Nucleus accumbens (tissue), 56 donors: ENCODE measurements at places on chromosomes 4 and X.

DNA sequence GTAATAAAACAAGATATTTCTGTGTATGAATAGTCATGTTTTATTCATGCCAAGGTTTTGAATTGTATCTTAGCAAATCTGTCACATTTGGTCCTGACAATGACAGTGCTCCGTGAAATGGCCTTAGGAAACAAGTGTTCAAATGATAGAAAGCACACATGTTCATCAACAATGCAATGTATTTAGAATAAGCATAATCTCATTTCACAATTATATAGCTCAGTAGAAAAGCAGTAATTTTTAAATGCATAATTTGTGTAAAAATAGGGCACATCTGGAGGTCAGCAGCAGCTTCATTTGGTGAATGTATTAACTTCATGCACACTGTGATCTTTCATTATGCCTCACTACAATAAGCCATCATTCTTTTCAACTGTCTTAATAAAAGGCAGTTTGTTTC lies 380.4 kb downstream of the GPM6A start:
- DNase-seq: no peak

- DNase-seq: no peak
Observed at GRCh38 chr4:17664755-17665154, 50.3 kb downstream of the MED28 start.

DNA sequence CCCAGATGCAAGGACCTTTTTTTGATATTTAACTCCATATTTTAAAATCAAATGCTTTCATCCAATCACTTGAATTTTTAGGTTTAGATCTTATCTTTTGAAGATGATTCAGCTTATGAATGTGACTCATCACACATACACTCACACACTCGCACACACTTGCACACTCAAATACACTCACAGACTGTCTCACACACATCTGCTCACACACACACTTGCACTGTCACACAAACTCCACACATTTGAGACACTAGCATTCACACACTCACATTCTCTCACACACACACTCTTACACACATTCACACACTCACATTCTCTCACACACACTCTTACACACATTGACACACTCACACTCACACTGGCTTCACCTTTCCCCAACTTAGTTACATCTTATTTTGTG lies 37.8 kb downstream of the MAGEA1 start:
- no peak for DNase-seq

DNA sequence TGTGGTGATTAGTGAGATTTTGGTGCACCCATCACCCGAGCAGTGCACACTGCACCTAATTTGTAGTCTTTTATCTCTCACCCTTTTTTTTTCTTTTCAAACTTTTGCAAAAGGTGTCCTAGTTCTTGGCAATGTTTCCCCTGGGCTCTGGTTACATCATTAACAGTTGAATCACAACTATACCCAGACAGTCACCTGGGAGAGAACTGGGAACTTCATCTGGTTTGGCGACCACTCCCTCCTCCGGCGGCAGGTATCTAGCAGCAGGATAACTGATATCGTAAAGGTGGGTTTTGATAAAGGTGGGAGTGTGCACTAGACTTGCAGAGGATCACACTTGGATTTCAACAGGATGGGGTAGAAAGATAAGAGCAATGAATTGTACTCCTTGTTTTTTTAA lies 140.5 kb downstream of the CHIC2 start:
- DNase-seq: no peak

DNA sequence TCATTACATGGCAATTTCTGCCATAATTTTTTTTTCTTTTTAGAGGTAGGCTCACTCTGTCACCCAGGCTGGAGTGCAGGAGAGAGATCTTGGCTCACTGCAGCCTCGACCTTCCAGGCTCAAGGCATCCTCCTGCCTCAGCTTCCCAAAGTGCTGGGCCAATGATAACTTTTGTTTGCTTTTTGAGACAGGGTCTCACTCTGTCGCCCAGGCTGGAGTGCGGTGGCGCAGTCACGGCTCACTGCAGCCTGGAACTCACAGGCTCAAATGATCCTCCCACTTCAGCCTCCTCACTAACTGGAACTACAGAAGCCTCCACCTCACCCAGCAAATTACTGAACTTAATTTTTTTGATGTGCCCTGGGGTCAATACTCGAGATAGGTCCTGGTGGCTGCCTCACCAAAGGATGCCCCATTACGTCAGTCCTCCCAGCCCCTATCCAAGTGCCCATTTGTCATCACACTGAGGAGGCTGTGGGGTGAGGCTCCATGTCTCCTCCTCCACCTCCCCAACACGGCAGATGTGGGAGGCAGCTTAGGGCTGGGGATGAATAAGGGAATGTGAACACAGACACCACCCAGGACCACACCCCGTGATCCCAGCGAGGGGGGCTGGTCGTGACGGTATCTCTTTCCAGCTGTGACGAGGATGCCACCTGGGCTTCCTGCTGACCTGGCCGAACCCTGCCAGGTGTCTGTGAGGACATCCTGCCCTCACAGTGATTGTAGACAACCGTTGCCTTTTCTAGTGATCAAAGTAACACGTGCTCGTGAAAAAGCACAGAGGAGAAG lies 12.4 kb upstream of the NKX1-1 start:
- no peak for DNase-seq

DNA sequence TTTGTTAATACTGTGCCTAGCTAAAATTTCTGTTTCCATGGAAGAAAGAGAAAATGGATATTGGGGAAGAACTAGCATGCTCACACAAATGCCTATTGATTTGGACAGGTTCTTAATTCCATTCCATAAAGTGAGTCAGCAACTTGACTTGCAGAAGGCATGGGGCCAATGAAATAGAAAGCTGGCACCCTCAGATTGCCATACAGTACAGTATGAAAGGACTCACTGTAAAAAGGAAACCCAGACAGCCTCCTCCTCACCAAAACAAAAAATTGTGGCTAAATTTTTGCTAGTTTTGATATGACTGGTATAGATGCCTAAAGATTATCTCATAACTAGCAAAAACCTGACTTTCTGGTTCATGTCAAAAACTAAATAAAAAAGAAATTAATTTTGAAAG lies 11.2 kb upstream of the TAB3 start:
- DNase-seq: no peak

- no peak for DNase-seq
Observed at GRCh38 chr4:104413487-104413886, 81.2 kb downstream of the CXXC4 start.

DNA sequence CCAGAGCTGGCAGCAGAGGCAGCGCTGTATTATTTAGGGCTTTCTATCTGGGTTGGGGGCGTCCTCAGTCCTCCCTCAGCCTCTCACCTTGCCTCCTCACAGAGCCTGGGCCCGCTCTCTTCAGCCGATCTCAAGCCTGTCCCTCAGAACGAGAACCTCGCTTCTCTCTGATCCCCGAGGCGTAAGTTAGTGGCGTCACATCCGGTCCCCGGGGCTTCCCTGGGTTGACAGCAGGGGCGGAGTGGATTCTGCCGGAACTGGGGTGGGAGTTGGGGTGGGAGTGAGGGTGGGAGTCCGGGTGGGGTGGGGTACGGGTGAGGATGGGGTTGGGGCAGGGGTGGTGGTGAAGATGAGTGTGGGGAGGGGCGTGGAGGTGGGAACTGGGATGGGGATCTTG lies at the start of gene MAGEA10:
Gene MAGEA10, minus strand, starts transcription at position 190 of the 397 bp plus-strand sequence. CDS start 2,957 bp downstream, outside the sequence.
- no peak for DNase-seq

GRCh38 chr4:120847019-120847582 lies 75.4 kb downstream of the PRDM5 start:
- DNase-seq: no peak

GRCh38 chr4:40576651-40577480 lies 52.8 kb downstream of the RBM47 start:
- DNase-seq: no peak

- DNase-seq: no peak
Observed at GRCh38 chr4:120718979-120719566, 203.5 kb downstream of the PRDM5 start.

GRCh38 chrX:63746278-63746677 lies 38.7 kb downstream of the ARHGEF9 start:
- DNase-seq: no peak

GRCh38 chr4:181138116-181138515 lies 1105.1 kb upstream of the TENM3 start:
- no peak for DNase-seq

- DNase-seq: no peak
Observed at GRCh38 chrX:131366407-131366806, 77.3 kb upstream of the IGSF1 start.

DNA sequence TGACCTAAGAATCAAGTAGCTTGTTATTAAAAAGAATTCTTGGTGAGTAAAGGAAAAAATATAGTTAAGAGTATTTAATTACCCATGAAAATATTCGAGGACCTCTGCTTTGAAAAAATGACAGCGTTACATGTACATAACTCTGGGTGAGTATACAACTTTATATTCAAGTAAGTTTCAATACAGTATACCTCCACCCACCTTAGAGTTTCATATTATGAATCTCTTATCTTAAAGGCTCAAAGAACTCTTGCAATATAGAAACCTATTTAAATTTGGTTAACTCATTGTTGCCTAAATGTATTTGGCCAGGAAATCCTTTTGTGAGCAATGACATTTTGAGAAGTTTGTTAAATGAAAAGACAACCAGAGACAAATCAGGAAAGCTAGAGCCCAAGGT lies 138.2 kb downstream of the QDPR start:
- no peak for DNase-seq

DNA sequence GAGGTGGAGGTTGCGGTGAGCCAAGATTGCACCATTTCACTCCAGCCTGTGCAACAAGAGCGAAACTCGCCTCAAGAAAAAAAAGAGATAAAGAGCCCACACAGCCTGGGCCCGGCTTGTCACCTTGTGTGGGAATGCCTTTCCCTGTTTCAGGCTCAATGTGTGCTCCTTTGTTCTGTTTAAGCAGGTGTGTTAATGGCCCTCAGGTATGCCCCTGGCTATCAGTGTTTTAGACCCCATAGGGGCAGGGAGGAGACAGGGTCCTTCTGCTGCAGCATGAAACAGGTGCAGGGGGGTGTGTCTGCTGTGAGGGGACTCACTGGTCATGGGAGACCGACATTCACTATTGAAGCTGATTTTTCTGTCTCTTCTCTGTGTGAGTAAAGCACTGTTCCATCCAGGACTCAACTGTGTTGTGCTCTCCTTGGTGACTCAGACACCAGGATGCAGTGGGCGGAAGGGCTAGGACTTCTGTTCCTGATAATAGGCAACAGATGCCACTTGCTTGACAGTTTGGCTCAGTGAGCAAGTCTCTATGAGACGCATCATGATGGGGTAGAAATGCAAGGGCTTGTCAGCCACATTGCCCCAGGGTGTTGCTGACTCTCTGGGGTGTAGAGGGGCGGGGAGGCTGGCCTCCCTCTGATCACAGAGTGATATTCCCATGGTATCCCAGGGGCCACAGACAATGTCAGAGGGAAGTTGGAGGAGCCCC lies 15.6 kb upstream of the LAP3 start:
- no peak for DNase-seq

- no peak for DNase-seq
Observed at GRCh38 chrX:99371976-99372595, 1038.0 kb downstream of the PCDH19 start.

DNA sequence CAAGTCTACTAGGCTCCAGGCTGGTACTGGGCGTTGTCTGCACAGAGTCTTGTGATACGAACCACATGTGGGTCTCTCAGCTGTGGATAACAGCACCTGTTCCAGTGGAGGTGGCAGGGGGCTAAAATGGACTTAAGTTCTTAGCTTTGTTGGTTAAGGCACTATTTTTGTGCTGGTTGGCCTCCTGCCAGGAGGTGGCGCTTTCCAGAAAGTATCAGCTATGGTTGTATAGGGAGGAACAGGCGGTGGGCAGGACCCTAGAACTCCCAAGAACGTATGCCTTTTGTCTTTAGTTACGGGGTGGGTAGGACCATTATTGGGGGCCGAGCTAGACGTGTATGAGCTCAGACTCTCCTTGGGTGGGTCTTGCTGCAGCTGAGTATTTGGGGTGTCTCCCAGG lies 1138.4 kb downstream of the PCDH19 start:
- DNase-seq: no peak

GRCh38 chr4:52421811-52422213 lies 237.3 kb downstream of the USP46 start:
- no peak for DNase-seq

DNA sequence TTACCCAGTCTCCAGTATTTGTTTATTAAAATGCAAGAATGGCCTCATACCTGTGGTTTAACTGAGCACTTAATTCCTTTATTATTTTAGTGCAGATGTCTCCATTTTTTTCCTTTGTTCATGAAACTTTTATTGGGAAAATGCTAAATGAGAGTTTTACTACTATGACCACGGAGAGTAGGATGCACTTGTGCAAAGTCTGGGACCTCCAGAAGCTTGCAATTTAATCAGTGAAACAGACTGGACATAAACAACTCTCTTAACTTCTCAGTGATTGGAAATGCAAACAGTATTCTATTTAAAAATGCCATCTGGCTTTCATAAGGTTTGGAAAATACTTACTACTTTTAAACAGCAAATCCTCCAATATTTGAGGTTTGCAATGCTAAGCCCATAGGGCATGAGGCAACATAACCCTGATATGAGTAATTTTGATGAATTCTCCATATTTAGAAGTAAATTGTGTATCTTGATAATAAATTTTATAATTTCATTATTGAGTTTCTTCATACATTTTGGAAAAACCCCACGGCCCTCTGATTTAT lies 718.7 kb upstream of the MAGEB2 start:
- DNase-seq: no peak

DNA sequence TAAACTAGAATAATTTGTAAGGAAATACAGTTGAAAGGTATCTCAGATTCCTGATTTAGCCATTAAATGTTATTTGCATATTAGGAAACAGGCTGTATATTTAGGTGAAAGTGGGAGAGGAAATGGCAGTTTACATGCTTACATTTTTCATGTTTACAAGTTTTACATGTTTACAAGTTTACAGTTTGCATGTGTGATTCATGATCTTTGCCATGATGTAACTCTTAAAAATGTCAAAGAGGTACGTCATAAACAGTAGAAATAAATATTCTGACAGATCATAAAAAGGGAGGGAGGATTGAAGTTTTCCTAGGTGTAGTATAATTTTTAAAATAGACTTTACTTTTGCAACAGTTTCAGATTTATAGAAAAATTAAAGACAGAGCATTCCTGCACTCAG lies 45.7 kb downstream of the KDM6A start:
- no peak for DNase-seq

GRCh38 chrX:40147126-40147952 lies 49.6 kb upstream of the BCOR start:
- DNase-seq: no peak

GRCh38 chr4:124427095-124427767 lies 285.3 kb downstream of the ANKRD50 start:
- no peak for DNase-seq

- DNase-seq: no peak
Observed at GRCh38 chr4:147689067-147689466, 5.1 kb upstream of the PRMT9 start.

- no peak for DNase-seq
Observed at GRCh38 chr4:94598758-94599157, 147.0 kb downstream of the PDLIM5 start.

GRCh38 chr4:120418146-120418545 lies 351.5 kb upstream of the MAD2L1 start:
- no peak for DNase-seq

- no peak for DNase-seq
Observed at GRCh38 chr4:147528054-147528453, 47.2 kb downstream of the EDNRA start.

- DNase-seq: no peak
Observed at GRCh38 chrX:38214551-38215531, 5.8 kb downstream of the SRPX start.
